Fibroblast of skin of left biceps (primary cell): ENCODE measurements at places on chromosomes 2 and 18.

- no peak for DNase-seq
These were observed 76.0 kb downstream of the SS18 start for GRCh38 chr18:26014462-26014861.

GRCh38 chr2:48927355-48927754 lies 171.8 kb upstream of the LHCGR start:
- no peak for DNase-seq

GRCh38 chr2:64624108-64624610 lies 29.6 kb downstream of the SERTAD2 start:
- no peak for DNase-seq

- no peak for DNase-seq
These were observed 658.8 kb upstream of the ID2 start for GRCh38 chr2:8022908-8023640.

- DNase-seq, result no peak
These were observed 149.0 kb downstream of the MBP start for GRCh38 chr18:76983613-76984051.

DNA sequence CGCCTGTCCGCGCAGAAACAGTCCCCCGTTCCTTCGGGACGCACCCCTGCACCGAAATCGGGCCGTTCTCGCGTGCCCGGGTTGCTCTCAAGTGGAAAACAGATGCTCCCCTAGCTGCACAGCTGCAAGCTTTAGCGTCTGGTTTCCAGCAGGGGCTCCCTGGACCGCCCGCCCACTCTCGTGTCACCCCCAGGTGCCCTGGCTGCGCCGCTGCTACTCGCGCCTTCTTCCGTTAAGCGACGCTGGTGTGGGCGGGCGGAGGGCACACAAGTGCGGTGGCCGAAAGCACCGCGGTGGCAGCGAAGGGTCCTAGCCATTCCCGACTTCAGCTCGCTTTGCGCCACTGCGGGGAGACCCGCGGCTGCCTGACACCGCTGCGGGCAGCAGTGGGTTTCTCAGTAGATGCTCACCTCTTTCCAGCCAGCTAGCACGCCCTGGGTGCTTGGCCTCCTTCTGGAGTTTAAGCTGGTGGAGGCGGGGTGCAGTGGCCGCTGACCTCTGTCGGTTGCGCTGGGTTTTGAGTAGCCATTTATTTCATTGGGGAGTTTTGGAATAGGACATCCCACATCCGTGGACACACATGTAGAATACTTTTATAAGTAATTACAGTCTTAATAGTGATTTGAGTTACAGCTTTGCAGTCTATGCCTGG lies 806 bp downstream of the ZNF407 start:
- DNase-seq, result no peak
